ENCODE measurements at places on chromosomes 5 and 9.

DNA sequence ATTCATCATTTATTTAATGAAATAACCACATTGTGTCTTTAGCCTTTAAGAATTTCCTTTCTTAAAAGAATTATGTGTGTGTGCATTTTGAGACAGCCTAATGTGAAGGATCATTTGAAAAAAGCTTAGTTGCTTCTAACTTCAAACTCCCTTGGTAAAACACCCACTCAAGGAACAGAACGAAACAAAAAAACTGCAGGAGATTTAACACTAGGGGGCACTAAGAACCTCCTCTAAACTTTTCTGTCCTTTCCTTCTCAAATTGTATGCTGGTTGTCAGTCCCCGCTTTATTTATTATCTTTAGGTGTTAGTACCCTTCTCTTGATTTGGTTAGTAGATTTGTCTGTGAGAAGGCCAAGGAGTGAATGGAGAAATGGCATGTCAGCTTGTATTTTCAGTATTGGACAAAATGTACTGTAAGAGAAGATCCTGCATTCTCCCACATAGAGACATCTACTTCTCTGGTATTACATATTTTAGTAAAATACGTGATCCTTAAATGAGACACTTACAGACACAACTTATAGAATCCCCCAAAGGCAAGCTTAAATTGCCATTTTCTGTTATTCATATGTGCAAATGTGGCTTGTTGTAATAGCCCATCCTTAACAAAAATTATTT, 229.7 kb downstream of the MRPS30 start:
- DNase-seq, result peak; percentile 13

DNA sequence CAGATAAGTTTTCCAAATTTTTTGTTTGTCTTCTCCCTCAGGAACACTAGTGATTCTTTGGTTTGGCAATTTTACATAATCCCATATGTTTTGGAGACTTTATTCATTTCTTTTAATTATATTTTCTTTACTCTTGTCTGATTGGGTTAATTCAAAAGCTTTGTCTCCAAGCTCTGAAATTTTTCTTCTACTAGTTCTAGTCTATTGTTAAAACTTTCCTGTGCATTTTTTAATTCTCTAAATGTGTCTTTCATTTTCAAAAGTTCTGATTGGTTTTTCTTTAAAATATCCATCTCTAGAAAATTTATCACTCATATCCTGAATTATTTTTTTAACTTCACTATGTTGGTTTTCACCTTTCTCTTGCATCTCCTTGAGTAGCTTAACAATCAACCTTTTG, 92.2 kb downstream of the INVS start:
- DNase-seq, result no peak

- DNase-seq, result peak; percentile 79
Measured at GRCh38 chr9:38018958-38019602, 49.9 kb downstream of the SHB start.

DNA sequence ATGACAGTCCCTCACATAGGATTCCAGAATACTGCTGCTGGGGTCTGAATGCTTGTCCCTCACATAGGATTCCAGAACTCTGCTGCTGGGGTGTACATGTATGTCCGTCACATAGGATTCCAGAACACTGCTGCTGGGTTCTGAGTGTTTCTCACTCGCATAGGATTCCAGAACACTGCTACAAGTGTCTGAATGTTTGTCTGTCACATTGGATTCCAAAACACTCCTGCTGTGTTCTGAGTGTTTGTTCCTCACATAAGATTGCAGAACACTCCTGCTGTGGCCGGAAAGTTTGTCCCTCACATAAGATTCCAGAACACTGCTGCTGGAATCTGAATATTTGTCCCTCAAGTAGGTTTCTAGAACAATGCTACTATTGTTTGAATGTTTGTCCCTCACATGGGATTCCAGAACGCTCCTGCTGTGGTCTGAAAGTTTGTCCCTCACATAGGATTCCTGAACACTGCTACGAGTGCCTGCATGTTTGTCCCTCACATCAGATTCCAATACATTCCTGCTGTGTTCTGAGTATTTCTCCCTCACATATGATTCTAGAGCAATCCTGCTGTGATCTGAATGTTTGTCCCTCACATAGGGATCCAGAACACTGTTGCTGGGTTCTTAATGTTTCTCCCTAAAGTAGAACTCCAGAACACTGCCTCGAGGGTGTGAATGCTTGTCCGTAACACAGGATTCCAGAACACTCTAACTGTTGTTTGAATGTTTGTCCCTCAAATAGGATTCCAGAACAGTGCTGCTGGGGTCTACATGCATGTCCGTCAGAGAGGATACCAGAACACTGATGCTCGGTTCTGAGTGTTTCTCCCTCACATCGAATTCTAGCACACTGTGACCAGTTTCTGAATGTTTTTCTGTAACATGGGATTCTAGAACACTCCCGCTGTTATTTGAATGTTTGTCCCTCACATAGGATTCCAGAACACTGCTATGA, 200.4 kb downstream of the FOXD4L6 start:
- DNase-seq, result no peak

DNA sequence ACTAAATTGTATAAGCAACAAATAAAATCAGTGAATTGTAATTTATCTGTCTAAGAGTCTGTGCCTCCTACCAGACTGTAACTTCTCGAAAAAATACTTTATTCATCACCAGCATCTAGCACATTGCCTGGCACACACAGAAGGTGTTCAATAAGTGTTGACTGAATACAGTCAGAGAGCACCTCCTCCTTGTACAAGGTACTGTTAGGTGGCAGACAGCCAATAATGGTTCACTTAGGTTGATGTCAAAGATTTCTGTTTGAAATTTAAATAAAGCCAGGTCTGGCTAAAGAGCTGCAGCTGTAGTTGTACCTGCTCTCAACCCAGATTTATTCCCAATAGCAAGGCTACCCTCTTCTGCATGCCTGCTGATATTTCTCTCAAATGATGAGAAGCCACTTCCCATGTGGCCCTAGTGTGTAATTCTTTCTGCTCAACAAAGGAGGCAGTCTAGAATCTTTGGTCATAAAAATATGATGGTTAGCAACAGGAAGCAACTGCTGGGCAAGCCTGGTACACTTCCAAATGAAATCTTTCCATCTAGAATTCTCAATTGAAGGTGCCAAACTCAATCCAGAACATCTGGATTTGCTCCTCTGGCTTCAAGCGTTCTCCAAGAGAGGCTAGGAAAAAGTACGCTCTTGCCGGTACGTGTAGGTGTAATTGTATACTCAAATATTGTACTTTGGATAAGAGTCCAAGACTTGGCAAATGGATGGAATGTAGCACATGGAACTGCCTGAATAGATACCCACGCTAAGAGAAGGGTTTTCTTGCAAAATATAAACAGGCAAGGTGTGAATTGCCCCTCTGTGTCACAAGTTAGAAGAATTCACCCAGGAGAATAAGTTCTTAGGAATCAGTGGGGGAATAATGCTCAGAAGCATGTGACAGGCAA, 95.6 kb downstream of the NR6A1 start:
- DNase-seq, result no peak

- DNase-seq, result no peak
Measured at GRCh38 chr5:148949841-148950470, 112.9 kb downstream of the SH3TC2 start.

GRCh38 chr5:95901676-95902627, 59.7 kb downstream of the ELL2 start:
- DNase-seq, result peak; percentile 67

- no peak for DNase-seq
Measured at GRCh38 chr9:73162987-73163768, 11.5 kb downstream of the ANXA1 start.

Data from fibroblast of skin of right quadriceps (primary cell).